ENCODE measurements at places on chromosomes 4 and X. TPM values are rescaled to one million over a fixed set of nuclear protein-coding genes. Genes with fewer than 3 reads are reported as not detected.

The ADH4 gene
- not detected for total RNA-seq

The FAM47A gene
- total RNA-seq = not detected

The WDFY3 gene
- not detected for total RNA-seq

The DNAAF6 gene
- not detected for total RNA-seq

The PPARGC1A gene
- not detected for total RNA-seq

The KCTD8 gene
- not detected for total RNA-seq

The PCYT1B gene
- not detected for total RNA-seq

All from activated CD8-positive, alpha-beta T cell treated with anti-CD3 and anti-CD28 coated beads, Interleukin-2, amount 10 ng/mL, durations not matched to agents 7 days and 5 days (primary cell).